Immature natural killer cell (primary cell): ENCODE measurements at places on chromosomes 11 and 22. TPM values are rescaled to one million over a fixed set of nuclear protein-coding genes. Genes with fewer than 3 reads are reported as not detected.
A peak's percentile ranks its signal among the peaks of the same experiment; 100 is the strongest.

- DNase-seq: no peak
These were observed 14.9 kb downstream of the DAGLA start for GRCh38 chr11:61694946-61695706.

GRCh38 chr22:25139062-25139461 lies 60.6 kb upstream of the CRYBB3 start:
- no peak for DNase-seq

DNA sequence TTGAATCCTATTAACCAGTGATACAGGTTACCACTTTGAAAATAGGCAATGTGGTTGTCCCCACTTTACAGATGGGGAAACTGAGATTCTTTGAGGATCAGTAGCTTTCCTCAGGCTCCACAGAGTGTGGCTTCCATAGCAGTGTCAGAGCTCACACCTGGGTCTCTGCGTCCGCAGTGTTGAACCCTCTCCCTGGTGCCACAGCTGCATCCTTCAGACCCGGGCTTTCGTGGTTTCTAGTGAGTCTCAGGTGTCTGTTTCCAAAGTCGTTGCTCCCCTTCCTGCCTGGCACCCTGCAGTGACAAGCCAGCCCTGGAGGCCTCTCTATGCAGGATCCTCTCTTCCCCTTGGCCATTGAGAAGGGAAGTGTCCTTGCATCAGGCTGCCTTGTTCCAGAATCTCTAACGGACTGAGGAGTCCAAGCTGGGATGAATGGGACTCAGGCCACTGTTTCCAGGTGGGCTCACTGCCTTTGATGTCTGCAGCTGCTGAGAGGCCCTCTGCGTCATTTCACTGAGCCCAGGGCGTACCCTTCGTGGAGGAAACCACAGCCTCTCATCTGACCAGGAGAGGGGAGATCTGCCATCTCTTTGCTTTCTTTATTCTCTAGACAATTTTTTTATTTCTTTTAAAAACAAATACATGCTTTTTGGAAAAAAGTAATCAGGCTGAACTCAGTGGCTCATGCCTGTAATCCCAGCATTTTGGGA lies 48.4 kb upstream of the MICAL2 start:
- peak; percentile 26 for DNase-seq

The BIRC2 gene
- 44.5 TPM for polyA plus RNA-seq

DNA sequence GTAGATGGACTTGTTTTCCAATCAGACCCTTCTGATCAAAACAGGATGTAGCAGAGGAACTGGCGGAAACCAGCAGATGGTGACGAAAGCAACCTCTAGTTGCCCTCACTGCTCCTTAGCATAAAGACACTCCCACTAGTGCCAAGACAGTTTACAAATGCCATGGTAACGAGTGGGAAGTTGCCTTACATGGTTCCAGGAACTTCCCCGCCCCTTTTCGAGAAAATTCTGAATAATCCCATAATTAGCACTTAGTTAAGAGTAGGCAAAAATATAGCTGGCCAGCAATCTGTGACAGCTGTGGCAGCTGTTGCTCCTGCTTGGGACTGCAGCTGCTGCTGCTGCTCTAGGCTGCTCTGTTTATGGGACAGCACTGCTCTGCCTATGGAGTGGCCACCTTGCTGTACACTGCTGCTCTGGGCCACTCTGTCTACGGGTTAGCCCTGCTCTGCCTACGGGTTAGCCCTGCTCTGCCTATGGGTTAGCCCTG lies 33.4 kb upstream of the SORL1 start:
- DNase-seq: peak; percentile 75

The CRYBA4 gene
- not detected for polyA plus RNA-seq

The KDM2A gene
- polyA plus RNA-seq: 3.8 TPM
